ENCODE measurements at places on chromosomes 7 and 10. TPM values are rescaled to one million over a fixed set of nuclear protein-coding genes. Genes with fewer than 3 reads are reported as not detected.

HDAC9 gene
- 122 TPM for total RNA-seq

CCL24 gene
- total RNA-seq, result 2.4 TPM

GRCh38 chr10:114534571-114534981 is 123.5 kb downstream of the ABLIM1 start:
- no peaks in the 10 kb centered on the region for H3K27me3 ChIP-seq
- H3K36me3 ChIP-seq, result no peaks in the 10 kb centered on the region

DNA sequence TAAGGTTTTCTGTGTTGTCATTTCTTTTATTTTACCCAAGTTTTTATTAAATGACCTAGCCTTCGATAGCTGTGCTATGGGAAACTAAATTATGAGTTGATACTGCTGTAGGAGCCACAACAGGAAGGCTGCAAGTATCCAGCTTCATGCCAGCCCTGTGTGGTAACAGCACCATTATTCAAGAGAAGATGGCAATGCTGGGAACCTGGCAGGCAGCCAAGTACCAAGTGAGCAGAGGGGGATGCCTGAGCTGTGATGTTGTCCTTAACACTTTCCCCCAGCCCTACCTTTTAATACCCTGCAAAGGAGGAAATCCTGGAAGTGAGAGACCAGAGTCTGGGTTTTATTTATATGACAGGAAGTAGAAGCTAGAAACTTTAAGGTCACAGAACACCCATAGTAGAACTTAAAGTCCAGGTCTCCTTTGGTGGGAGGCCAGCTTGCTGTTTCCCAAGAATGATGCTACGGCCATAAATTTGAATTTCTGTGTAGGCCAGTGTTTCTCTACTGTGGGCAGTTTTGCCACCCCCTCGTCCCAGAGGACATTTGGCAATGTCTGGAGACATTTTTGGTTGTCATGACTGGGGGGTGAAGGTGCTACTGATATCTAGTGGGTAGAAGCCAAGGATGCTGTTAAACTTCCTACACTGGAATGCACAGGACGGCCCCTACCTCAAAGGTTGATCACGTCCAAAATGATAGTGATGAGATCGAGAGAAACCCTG is 9.2 kb upstream of the ATXN7L1 start:
- H3K4me1 ChIP-seq, result no peaks in the 10 kb centered on the region
- no peaks in the 10 kb centered on the region for H3K36me3 ChIP-seq
- no peak overlapping the region for H3K27ac ChIP-seq
- H3K4me3 ChIP-seq, result no peak overlapping the region
- DNase-seq, result no peak

- no peaks in the 10 kb centered on the region for H3K36me3 ChIP-seq
- peak overlapping the region; percentile 0 for H3K27ac ChIP-seq
- no peaks in the 10 kb centered on the region for H3K27me3 ChIP-seq
- DNase-seq, result no peak
- H3K4me1 ChIP-seq, result no peaks in the 10 kb centered on the region
These were observed 905 bp downstream of the ASB13 start for GRCh38 chr10:5665373-5666007.

SORCS3 gene
- not detected for total RNA-seq

- H3K27ac ChIP-seq, result peak overlapping the region; percentile 91
- no peak overlapping the region for H3K4me3 ChIP-seq
- no peaks in the 10 kb centered on the region for H3K27me3 ChIP-seq
These were observed 7.0 kb downstream of the HOXA4 start for GRCh38 chr7:27123477-27124053.

- no peak overlapping the region for H3K4me3 ChIP-seq
- no peaks in the 10 kb centered on the region for H3K27me3 ChIP-seq
- no peaks in the 10 kb centered on the region for H3K4me1 ChIP-seq
These were observed 86.9 kb upstream of the PITRM1 start for GRCh38 chr10:3259499-3259898.

DNA sequence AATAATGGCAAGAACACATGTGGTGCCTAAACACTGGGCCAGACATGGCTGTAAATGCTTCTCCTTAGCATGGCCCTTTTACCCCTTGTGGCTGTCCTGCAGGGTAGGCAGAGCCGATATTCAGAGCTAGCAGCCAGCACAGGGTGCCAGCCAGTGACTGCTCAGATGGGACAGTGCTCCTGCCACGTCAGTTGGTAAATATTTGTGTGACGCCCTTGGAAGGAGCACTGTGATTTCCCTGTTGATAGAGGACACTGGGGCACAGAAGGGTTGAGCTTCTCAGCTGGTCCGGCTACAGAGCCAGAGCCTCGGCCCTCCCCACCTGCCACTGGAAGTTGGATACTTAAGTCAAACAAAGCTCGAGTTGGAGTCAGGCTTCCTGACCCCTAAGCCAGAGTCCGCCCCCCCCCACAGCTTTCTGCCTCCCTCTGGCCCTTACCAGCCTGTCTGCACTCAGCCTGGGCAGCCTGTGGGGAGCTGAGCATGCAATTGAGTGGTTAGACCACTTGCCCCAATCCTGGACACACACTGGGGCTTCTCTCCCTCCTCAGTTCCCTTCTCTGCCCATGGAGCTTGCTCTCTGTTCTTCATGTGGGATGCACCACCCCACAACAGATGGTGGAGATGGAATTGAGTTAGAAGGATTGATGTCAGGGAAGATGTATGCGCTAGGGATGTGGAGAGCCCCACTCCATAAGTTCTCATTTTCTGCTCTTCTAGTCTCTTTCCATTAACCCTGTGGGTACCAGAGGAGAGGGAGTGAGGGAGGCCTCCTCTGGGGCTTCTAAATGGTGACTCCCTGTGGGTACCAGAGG is 350.8 kb downstream of the PLXNA4 start:
- no peaks in the 10 kb centered on the region for H3K27me3 ChIP-seq
- no peaks in the 10 kb centered on the region for H3K4me1 ChIP-seq
- no peaks in the 10 kb centered on the region for H3K36me3 ChIP-seq
- no peak overlapping the region for H3K4me3 ChIP-seq

All from aorta (tissue), 5 donors.